ENCODE measurements at places on chromosomes 6 and 20. TPM values are rescaled to one million over a fixed set of nuclear protein-coding genes. Genes with fewer than 3 reads are reported as not detected.

Gene PAK5
- not detected for total RNA-seq

Gene DNAH8
- not detected for total RNA-seq

DNA sequence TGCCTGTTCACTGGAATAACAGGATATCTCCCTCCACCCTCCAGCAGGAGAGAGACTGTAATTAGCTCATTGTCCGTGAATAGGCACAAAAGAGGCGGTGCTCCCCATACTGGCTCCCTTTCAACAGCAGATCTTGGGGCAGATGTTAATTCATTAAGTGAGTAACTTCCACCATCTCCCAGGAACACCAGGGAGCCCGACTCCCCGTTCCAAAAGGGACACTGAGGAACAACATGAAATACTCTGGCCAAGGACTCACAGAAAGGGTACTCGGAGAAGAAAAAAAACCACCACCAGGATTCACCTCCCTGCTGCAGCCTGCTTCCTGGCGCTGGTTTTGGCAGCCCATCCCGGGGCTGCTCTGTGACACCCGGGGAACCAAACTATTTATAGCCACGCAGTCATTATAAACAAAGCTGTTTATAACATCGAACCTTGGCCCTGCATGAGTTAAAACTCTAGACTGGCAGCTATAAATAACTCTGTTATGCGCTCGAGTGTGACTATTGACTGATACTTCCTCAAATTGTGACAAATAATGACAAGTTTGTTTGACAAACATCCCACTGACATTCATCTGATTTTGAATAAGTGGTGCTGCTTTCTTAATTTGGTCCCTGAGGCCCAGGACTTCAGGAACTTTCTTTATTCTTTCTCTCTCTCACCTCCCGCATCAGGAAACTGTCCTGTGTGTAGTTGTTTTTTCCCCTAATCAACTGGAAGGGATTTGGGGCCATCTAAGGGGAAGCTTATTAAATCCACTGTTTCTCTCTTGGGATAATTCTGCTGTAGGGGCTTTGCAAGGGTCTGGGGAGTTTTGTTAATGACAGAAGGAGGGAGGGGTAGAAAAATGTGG, 521.6 kb downstream of the CD83 start:
- H3K27ac ChIP-seq: no peak overlapping the region
- H3K27me3 ChIP-seq: peaks cover 16% of the 10 kb centered on the region

DNA sequence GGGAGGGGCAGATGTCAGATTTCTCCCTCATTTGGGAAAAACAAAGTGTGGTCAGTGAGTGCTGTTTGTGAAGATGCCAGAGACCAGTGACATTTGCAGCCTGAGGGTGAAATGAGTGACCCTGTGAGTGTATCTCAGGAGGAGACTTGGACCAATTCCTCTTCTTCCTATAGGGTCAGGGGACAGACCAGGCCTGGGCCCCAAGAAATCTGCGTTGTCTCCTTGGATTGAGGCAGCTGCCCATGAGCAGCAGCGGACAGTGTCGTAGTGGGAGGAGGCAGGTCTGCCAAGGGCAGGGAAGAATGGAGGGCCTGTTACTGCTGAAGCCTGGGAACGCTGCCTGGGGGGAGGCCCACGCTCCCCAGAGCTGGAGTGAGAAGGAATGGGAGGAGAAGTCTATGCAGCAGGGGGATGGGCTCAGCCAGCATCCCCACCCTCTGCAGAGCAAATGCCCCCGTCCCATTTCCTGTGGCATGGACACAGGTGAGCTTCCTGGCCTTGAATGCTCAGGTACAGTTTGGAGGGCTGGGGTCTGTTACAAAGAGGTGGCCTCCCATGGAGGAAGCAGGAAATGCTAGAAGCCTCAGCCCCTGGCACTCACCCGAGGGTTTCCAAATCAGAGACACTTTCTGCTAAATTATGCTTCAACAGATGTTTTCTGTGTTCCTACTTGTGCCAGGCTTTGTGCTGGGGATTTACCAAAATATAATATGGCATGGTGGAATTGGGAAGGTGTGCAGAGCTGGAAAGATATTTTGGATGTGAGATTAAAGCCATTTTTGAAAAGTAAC, 29.8 kb downstream of the DAAM2 start:
- no peak for DNase-seq
- no peaks in the 10 kb centered on the region for H3K4me1 ChIP-seq
- no peaks in the 10 kb centered on the region for H3K36me3 ChIP-seq
- no peak overlapping the region for H3K4me3 ChIP-seq

DNA sequence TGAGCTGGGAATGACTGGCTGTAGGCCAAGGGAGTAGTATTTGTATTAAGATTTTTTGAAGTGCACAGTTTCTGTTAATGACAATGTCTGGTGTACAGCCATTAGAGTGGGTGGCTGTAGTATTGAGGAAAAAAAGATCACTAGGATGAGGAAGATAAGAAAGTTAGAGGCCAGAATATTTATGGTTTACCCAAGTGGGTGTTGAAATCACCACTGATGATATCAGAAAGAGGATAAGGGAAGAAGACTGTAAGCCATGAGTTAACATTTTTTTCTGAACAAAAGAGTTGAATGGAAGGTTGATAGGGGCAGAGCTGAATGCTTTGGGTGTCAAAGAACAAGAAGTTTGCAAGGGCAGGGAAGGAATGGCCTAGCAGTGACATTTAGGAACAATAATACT, 104.7 kb downstream of the PRDM13 start:
- H3K4me3 ChIP-seq: no peak overlapping the region
- H3K4me1 ChIP-seq: no peaks in the 10 kb centered on the region
- DNase-seq: no peak
- no peaks in the 10 kb centered on the region for H3K36me3 ChIP-seq
- peaks cover 1% of the 10 kb centered on the region for H3K27me3 ChIP-seq
- H3K27ac ChIP-seq: no peak overlapping the region

- no peak overlapping the region for H3K4me3 ChIP-seq
- DNase-seq: no peak
- no peak overlapping the region for H3K27ac ChIP-seq
- no peaks in the 10 kb centered on the region for H3K36me3 ChIP-seq
Observed at GRCh38 chr6:100160930-100161329, 166.9 kb upstream of the MCHR2 start.

GRCh38 chr6:139847457-139847813, 473.0 kb upstream of the CITED2 start:
- no peak overlapping the region for H3K27ac ChIP-seq
- H3K27me3 ChIP-seq: no peaks in the 10 kb centered on the region
- H3K4me3 ChIP-seq: no peak overlapping the region
- no peaks in the 10 kb centered on the region for H3K4me1 ChIP-seq

DNA sequence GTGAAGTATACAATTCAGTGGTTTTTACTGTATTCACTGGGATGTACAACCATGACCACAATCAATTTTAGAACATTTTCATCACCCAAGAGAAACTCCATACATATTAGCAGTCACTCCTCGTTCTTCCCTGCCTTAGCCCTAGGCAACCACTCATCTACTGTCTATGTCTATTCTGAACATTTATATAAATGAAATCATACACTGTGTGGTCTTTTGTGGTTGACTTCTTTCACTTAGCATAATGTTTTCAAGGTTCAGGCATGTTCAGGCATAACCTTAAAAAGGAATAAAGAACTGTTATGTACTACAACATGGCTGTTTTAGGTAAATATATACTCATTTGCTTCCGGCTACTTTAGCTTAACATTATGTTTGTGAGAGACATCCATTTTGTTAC, 37.3 kb downstream of the BLTP3A start:
- no peak for DNase-seq
- no peak overlapping the region for H3K4me3 ChIP-seq
- H3K36me3 ChIP-seq: peaks cover 14% of the 10 kb centered on the region
- no peaks in the 10 kb centered on the region for H3K4me1 ChIP-seq

Data from activated CD8-positive, alpha-beta T cell treated with anti-CD3 and anti-CD28 coated beads, Interleukin-2, amount 10 ng/mL, durations not matched to agents 7 days and 5 days (primary cell).